ENCODE measurements at places on chromosomes 7 and 10.

DNA sequence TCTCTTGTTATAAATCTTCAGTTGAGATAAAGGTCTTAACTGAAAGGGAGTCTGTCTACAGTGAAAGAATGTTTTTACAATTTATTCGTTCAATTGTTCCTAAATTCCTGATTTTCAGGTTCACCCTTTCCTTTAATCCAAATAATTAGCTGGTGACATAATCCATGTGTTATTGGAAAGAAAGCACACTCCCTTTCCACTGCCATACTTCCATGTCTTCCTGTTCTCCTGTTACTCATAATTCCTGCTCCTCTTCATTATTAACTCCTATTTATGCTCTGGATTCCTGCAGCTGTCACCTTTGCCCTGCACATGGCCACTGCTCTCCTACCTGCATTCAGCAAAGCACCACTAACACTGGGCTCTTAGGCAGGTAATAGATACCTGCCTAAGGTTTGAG is 40.0 kb upstream of the FAM3C start:
- DNase-seq: no peak

- DNase-seq: no peak
Observed at GRCh38 chr7:55556492-55556891, 15.8 kb downstream of the VOPP1 start.

DNA sequence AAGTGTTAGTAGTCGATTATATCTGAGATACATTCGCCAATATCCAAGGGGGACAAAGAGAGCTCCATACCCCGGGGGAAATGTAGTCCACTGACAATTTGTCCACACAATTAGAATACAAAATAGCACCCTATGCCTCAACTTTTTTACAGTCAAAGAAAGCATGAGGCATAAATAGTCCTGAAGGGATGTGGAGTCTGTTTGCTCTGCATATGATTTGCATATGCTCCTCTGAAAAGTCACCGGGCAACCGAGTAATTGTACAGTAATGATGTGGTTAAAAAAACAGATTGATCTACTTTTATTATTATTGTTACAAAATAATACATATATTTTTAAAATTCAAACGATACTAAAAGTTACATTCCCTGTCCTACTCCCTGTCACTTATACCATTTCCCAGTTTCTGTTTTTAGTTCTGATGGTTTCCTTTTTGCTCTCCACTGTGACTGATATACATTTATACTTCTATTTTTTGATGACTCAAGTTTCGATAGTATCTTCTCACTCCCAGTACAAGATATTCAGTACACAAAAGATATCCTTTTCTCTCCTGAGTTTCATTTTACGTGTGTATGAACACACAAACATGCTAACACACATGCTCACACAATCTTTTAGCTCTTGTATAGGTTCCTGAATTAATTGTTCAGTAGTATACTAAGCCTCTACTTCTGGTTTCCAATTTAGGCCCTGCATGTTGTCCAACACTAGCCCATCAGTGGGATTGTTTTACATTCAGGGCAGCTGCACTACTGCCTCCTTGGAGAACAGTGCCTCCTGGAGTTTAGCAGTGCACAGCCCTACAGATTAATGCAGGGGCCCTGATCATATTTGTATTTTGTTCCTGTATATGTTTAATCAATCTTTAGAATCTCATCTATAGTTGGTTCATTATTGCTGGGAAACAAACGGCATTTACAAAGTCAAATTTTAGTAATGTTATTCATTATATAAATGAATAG is 130.9 kb downstream of the TES start:
- DNase-seq: no peak

- no peak for DNase-seq
Observed at GRCh38 chr10:29635711-29636144, 957 bp upstream of the SVIL start.

GRCh38 chr7:42456267-42456666 is 219.3 kb upstream of the GLI3 start:
- DNase-seq: no peak

DNA sequence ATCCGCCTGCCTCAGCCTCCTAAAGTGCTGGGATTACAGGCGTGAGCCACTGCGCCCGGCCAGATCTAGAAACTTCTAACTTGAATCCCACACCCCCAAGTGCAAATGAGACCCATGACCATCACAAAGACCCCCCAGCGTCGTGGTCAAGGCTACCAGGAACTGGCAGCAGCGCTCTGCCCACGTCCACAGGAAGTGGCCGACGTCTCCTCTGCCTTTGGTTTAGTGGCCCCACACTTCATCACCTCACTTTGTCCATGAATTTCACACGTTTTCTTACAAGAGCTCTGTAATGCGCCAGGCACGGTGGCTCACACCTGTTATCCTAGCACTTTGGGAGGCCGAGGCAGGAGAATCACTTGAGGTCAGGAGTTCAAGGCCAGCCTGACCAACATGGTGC is 53.5 kb upstream of the TNRC18 start:
- no peak for DNase-seq

DNA sequence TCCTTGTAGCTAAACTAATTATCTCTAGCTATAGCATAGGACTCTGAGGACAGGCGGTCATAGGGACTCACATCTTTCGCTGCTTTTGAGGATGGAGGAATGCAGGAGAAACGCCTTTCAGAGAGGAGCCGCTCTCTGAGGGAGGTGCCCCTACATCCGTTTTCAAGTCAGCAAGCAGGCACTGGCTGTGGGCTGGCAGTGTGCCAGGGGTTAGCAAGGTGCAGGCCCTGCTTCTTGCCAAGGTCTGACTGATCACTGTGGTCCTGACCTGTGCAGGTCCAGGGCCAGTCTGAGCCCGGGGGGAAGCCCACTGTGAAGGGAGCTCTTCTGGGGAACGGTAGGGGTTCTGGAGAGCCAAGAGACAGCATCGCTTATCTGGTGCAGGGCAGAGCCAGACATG is 89.4 kb downstream of the SH3PXD2A start:
- peak; percentile 47 for DNase-seq

DNA sequence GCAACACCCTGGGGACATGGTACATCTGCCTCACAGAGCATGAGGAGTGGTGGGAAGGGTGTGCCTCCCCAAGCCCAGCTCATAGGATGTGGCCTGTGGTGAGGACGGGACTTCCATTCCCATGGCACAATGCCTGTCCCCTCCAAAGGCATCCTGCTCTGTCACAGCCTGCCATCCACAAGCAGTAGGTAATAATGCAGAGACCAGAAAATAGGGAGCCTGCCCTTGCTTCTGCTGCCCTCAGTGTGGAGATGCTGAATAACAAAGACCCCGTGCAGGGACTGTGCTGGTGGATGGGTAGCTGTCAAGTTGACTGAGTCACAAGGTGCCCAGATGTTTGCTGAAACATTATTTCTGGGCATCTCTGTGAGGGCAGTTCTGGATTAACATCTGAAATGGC is 199.9 kb upstream of the GRB10 start:
- no peak for DNase-seq

GRCh38 chr7:80047856-80048459 is 86.7 kb upstream of the GNAI1 start:
- DNase-seq: no peak

DNA sequence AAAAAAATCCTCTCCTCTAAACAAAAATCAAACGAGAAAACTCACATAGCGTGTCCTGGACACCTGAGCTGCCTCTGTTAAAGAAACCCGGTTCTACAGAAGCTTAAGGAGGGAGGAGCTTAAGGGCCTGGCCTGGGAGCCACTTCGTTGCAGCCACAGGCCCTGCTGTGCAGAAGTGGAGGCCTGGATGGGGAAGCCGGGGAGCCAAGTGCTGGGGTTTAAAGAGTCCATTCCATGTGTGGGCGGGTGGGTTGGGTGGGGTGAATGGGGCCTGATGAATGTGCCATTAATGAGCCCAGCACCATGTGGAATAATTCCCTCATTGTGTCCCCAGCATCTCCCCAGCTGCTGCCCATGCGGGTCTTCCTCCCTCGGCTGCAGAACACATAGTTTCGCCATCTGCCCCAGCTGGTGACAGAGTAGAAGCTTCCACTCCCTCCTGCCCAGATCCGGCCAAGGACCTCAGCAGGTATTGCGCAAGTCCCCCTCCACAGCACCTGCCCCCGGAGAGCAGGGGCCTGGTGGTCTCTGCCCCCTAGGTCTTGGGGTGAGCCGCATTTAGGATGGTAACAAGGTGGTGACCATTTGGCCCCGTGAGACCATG is 127.8 kb upstream of the BTBD16 start:
- DNase-seq: no peak

DNA sequence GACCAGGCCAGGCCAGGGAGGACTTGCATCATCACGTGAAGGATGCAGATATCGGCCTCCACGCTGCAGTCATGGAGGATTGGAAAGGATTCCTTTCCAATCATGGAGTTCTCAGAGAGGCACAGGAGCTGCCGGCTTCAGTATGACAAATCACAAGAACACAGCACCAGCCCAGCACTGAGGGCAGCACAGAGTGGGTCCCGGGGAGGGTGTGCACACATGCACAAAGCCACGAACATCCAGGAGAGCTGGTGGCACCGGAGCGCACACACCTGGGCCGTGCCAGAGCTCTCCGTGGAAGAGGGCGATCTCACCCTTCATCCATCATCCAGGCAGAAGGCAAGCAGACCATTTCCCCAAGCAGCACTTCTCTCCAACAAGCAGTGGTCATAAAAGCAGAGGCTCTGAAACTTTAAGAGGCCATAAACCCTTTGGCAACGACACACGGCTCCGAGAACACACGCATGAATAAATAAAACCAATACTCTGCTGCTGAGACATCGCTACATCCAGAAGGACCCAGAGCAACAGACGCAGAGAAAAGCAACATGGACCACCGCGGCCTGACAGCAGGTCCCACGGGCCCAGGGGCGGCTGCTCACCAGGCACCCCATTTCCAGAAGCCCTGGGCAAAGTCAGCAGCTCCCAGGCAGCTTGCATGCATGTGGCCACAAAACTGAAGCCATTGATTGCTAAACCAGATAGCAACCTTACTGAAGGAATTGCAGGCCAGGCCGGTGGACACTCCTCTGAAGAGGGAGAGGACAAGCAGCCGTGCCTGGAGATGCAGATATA is 180.8 kb downstream of the USP6NL start:
- no peak for DNase-seq

DNA sequence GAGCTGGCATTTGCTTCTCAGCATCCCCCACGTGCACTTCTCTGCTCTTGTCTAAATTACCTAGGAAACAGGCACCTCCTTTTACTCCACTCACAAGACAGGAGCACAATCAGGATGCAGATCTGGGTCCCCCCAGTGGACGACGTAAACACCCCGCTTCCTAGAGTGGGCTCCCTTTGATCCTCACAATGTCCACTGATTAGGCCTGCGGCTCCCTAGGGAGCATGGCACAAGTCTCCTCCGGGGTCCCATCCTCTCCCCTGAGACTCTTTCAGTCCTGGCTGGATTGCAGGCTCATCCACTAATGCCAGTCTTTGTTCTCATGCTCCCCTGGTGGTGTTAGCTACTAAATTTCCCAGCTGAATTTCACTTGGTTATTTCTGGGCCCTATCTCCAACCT is 98.3 kb downstream of the GLI3 start:
- DNase-seq: no peak

GRCh38 chr10:72122221-72122620 is 33.9 kb upstream of the SPOCK2 start:
- no peak for DNase-seq

- DNase-seq: no peak
Observed at GRCh38 chr7:95095966-95096540, 188.7 kb downstream of the PPP1R9A start.

GRCh38 chr10:42707234-42707633 is 68.9 kb upstream of the ZNF33B start:
- DNase-seq: no peak

DNA sequence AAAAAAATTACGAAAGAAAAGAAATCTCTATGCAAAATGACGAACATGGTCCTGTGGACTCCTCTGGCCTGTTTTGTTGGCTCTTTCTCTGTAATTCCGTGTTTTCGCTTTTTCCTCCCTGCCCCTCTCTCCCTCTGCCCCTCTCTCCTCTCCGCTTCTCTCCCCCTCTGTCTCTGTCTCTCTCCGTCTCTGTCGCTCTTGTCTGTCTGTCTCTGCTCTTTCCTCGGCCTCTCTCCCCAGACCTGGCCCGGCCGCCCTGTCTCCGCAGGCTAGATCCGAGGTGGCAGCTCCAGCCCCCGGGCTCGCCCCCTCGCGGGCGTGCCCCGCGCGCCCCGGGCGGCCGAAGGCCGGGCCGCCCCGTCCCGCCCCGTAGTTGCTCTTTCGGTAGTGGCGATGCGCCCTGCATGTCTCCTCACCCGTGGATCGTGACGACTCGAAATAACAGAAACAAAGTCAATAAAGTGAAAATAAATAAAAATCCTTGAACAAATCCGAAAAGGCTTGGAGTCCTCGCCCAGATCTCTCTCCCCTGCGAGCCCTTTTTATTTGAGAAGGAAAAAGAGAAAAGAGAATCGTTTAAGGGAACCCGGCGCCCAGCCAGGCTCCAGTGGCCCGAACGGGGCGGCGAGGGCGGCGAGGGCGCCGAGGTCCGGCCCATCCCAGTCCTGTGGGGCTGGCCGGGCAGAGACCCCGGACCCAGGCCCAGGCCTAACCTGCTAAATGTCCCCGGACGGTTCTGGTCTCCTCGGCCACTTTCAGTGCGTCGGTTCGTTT is 83.5 kb upstream of the SLF2 start:
- no peak for DNase-seq

GRCh38 chr7:124171068-124171467 is 138.2 kb upstream of the TMEM229A start:
- DNase-seq: no peak

DNA sequence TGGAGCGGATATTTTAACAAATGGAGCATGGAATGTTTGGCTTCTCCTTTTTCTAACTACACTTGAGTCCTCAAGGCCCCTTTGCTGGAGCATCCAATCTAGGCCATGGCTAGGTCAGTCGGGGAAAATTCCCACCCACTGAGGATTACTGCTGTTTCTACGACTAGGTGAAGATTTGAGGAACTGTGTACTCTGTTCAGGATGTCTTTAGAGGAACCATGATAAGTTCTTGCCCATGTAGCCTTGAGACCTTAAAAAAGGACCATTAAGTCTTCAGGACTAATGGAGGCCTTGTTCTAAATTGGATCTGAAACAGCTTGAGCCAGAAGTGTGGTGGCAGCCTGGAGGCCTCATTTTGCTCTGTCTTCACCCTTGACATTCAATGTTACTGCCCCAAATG is 6.2 kb downstream of the AGK start:
- no peak for DNase-seq

DNA sequence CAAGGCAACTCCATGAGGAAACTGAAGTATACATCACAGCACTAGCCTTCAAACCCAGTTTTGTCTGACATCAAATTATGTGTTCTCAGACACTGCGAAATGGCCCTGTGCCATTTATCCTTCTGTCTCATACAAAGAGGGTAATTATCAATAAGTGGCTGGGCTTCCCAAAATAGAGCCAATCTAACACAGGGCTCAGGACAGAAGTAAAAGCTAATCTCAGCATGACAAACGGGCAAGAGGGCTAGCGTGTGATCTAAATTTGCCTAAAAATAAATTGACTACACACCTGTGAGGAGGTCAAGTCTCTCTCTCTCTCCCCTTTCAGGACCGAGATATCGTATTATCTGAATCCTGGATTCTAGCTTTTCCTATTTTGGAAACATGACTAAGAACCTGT is 67.2 kb downstream of the DGKB start:
- no peak for DNase-seq

Measured in activated CD4-positive, alpha-beta T cell treated with anti-CD3 and anti-CD28 coated beads for 24 hours (primary cell).